Skin of body (tissue), 3 donors: ENCODE measurements at places on chromosomes 3 and 15. TPM values are rescaled to one million over a fixed set of nuclear protein-coding genes. Genes with fewer than 3 reads are reported as not detected.

MUSTN1 gene
- total RNA-seq, result 9.6 TPM

DNA sequence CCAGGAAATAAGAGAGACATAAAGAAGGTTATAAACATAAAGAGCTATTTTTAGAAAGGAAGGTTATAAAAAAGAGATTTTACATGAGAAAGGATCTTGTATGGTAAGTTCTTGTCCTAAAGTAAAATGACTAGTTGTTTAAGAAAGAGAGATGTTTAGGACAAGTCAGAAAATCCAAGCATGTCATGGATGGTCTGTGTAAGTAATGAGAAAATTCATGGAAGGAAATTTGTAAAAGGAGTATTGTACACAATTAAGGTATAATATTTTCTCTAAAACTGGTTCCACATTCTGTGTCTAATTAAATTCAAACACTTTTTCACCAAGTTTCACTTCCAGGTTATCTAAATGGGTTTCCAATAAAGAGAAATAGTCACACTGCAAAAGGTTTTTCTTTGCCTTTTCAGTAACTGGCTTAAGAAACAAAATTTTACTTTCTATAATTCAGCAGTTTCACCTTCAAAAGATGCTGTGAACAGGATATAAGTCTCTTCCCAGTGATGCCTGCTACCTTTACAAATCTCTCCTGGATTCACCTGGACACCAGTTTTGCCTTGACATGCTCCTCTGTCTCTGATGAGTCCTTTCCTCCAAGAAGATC, 455.7 kb downstream of the ZIC1 start:
- DNase-seq, result no peak

GRCh38 chr3:64987726-64988125, 299.9 kb upstream of the ADAMTS9 start:
- DNase-seq, result no peak

DNA sequence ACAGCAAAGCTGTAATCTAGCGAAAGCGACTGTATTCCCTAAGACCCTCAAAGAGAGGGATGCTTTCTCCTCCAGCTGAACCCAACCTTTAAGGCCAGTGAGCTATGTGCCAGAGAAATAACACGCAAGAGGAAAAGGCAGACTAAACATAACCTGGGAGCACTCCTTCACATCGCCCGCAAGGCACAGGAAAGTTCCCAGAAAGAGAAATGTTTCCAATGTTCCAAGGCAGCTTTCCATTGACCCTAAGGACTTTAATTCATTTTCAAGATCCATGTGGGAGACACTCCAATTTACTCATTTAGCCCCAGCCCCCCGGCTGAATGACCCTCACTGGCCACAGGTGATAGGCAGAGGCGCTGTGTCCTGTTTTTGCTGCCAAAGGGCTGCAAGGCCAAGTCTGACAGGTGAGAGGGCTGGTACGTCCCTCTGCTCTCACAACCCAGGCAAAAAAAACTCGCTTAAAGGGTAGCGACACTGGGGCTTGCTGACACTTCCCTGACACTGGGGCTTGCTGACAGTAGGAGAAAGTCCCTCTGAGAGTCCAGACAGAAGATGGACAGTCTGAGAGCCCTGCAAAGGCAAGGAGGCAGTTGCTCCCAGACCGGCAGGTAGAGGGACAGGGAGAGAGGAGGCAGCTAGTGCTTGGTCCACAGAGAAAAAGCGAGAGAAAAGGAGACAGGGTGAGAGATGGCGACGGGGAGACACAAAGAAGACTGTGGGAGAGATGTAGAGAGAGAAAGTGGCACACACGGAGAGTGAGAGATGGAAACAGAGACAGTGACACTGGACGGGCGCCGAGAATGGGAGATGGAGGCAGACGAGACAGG, 702 bp downstream of the ARHGEF3 start:
- no peak for DNase-seq
